ENCODE measurements at places on chromosomes 7 and 10. TPM values are rescaled to one million over a fixed set of nuclear protein-coding genes. Genes with fewer than 3 reads are reported as not detected.

DNA sequence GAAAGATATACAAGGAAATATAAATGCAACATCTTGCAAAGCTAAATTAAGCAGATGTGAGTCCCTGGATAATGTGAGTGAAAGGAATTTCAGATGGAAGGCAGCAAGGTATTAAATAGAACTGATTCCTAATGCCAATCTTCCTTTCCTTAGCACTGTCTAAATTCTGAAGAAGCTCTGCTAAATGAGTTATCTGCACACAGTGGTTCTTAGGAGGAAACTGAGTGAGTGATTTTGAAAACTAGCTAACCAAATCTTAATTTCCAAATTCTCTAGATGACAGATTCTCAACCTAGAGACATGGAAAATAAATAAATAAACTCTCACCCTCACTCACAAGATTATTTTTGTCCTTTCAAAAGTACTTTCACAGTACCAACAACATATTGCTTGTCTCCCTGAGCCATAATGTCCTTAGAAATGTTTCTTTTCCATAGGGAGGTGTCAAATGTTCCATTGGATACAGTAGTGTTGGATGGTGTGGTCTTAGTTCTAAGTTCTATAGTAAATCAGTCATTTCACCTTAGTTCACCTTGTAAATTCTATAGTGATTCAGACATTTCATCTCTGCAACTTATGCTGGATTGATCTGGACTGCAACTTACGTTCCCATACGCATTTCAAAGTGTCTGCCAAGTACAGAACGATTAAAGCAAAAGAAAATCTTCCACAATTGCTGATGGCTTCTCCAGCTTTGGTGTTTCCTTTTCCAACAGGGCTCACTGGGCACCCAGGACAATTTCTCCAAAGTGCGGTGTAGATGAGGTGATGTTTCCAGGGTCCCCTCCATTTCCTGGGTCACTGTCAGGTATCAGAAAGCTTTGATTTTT, 145.4 kb upstream of the FAM171A1 start:
- DNase-seq, result no peak

DNA sequence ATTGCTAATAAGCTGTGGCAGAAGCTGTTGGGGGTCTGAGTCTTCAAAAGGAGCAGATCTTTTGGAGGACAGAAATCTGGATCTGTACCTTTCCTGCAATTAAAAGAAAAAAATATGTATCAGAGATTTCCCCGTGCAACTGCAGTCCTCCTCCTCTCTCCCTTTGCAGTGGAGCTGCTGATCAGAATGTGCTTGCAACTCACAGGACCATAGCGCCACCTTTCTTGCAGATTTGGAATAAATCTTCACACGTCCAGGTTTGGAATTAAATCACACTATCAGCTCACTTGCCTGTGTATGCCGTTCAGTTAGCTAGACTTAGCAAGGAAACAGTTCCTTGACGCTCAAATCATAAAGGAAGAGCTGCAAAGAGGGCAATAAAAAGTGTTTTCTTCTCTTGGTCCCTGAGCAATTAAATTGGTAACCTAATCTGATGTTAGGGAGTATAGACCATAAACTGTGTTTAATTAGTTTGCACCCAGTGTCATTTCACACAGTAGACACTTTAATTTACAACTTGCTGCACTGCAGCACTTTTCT, 77.4 kb downstream of the PON1 start:
- DNase-seq, result no peak

Gene GJD4
- not detected for total RNA-seq

- DNase-seq, result no peak
Measured at GRCh38 chr10:132452216-132452650, 55.2 kb downstream of the PWWP2B start.

- no peak for DNase-seq
Measured at GRCh38 chr7:141511676-141512396, 39.4 kb upstream of the AGK start.

DNA sequence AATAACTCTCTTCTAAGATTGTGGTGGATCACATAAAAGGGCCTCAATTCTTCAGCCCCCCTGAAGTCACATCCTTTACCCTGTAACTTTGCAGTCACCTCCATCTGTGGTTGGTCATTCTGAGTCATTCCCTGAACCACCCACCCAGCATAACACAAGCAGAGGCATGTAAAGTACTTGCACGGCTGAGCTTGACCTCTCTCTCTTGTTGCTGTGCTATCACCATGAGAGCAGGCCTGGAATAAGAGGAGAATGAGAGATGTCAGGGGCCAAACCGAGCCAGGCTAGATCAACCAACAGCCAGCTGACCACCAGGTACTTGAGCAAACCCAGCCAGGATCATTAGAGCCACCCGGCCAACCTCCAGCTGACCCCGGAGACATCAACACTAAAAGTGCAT, 13.5 kb upstream of the STK17A start:
- no peak for DNase-seq

Gene PCLO
- total RNA-seq, result 4.2 TPM

DNA sequence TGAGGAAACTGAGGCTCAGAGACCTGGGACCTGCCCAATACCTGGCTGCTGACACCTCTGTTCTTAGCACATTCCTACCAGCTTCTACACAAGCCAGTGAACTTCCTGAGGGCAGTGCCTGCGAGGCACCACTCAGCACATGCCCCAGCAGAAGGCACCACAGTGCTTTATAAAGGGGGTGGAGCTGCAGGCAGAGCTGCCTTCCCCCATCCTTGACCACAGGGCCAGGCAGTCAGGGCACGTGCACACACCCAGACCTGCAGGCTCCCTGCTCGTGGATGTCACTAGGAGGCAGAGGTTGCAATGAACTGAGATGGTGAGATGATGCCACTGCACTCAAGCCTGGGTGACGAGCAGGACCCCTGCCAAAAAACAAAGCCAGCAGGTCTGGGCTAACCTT, 39.2 kb upstream of the TUBB8 start:
- DNase-seq, result no peak

Gene NUTM2A
- 2.2 TPM for total RNA-seq

- DNase-seq, result no peak
Measured at GRCh38 chr7:74267756-74268565, 13.8 kb upstream of the RFC2 start.

- DNase-seq, result no peak
Measured at GRCh38 chr10:13525663-13526062, 3.2 kb downstream of the BEND7 start.

GRCh38 chr7:9307131-9307530, 873.7 kb downstream of the NXPH1 start:
- no peak for DNase-seq

- DNase-seq, result no peak
Measured at GRCh38 chr10:88156341-88156740, 292.9 kb downstream of the PTEN start.

Gene ZNF365
- total RNA-seq, result 0.60 TPM

Gene CLCN1
- not detected for total RNA-seq

DNA sequence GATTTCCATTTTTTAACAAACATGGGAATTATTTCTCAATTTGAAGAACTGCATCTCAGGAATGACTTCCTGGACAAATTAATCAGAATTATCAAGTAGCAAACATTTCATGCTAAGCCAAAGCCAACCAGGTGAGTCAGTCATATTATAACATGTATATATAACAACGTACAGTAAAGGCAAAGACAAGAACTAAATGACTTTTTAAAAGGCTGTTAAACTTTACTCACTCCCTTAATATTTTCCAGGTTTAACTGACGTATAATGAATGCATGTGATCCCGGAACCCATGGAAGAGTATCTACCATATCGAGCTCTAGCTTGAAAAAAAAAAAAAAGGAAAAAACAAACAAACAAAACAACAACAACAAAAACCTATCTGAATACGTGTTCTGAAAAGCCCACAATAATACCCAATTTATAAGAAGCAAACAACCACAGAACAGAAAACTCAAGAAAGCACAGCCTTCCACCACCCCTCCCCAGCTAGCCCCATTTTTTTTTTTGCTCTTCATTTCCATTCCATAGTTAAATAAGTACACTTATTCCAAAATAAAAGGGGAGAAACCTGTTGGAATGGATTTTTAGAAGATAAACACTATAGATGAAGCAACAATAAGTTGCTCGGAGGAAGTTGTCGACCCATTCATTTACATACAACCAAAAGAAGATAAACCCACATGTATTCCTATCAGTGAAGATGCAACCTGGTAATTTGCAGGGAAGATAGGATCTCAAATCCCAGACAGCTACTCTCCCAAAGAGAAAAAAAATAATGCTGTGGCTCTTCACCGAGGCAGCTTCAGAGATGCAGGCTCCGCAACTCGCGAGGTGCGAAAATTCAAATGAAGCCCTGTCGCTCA, 537 bp downstream of the NAPEPLD start:
- no peak for DNase-seq

Gene SPDYE6
- not detected for total RNA-seq

All from left ventricle myocardium inferior (tissue), 1 donor.